ENCODE measurements at places on chromosomes 7 and 10.

DNA sequence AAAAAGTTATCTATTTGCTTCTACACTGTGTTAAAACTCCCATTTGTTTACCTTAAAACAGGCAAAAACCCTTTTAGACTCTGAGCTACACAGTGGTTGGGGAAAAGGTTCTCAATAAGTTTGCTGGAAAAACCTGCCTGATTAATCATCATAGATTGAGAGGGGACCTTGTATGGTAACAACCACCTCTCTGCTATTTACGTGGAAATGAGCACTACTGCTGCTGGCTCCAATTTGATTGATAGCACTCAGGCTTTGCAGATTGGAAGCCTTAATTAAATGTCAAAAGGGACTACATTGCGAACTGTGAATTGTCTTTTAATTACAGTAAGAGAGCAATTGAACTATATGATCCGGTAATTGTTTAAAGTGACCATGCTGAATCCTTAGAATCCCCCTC, 119.0 kb upstream of the IMMP2L start:
- DNase-seq, result no peak

- DNase-seq, result no peak
Measured at GRCh38 chr10:31520986-31521831, 202.2 kb downstream of the ZEB1 start.

DNA sequence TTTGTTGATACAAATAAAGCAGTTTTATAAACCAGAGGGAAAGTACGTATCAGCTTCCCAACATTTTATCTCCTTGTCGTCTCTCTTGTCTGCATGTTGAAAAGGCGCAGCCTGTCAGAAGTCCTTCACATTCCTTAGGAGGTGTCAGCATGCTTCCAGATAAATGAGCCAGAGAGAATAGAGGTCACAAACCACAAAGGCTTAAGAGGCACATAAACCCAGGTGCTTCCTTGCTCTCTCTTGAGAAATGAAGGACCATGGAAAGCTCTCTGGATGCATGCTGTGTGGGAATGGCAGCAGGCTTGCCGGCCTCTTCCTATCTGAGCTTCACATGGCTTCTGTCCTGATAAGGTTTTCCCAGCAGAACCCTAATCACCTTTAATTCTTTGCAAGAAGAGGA, 448.5 kb downstream of the XPNPEP1 start:
- no peak for DNase-seq

DNA sequence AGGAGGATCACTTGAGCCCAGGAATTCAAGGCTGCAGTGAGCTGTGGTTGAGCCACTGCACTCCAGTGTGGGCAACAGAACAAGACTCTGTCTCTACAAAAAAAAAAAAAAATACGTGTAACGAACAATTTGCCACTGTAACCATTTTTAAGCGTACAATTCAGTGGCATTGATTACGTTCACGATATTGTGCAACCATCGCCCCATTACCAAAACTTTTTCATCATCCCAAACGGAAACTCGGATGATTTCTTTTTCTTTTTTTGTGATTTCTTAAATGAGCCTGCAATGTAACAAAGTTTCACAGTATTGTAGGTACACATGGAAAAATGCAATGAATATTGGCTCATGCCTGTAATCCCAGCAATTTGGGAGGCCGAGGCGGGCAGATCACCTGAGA, 9.5 kb downstream of the GRIFIN start:
- no peak for DNase-seq

All from AG08396 (cell line).